ENCODE measurements at places on chromosomes 4 and X.

DNA sequence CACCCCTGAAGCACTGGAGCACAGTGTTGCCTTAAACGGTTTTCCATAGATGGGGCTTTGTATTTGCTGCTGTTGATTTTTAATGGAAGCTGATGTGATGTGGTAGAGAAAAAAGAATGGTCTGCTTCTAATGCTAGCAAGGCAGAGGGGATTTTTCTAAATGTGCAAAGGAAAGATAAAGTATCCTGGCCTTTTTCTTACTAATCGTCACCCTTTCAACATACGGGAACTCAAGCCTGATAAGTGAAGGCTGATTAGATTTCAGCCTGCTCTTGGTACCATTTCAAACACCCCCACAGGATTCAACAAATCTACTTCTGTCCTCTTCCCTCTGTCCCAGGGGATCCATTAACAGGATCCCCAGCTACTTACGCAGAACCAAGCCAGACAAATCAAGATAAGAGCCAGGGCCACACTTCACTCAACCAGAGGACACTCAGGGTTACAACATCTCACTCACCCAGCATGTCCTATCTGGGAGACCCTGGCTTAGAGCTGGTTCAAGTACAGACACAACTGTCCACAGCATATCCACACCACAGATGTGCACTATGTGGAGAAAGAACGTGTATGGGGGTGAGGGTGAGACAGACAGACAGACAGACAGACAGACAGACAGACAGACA, 180.0 kb downstream of the SH3KBP1 start:
- DNase-seq, result no peak

GRCh38 chrX:110310896-110311295, 7.0 kb downstream of the AMMECR1 start:
- peak; percentile 14 for DNase-seq

DNA sequence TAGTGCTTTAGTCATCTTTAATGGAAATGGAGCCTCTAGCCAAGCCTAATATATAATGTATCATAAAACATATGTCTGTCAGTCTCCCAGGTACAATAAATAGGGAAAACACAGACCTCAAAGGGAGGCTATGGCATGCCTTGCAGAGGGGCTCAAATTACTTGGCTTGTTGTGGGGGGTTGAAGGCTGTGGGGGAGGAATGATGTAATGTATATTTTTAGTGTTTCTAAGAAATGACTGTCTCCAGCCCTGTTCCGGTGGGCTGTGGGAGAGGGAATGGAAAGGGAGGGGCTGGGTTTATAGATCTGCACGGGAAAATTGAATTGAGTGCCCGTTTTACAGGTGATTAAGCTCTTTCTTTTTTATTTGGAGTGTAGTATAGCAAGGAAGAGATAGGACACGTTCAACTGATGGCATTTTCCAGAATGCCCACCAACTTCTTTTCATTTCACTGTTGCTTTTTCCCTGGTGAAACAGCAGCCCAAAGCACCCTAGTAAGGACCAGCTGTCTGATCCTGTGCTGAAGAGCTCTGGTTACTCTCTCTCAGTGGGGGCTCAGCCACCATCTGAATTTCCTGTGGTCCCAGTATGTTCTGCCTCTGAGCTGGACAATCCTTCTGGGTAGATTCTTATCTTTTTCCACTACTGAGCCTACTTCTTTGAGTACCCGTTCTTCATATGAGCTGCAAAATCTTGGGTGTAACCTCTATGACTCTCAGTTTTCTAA, 220.7 kb upstream of the CASK start:
- no peak for DNase-seq

- peak; percentile 41 for DNase-seq
Measured at GRCh38 chrX:66016905-66017658, 22.8 kb downstream of the VSIG4 start.

DNA sequence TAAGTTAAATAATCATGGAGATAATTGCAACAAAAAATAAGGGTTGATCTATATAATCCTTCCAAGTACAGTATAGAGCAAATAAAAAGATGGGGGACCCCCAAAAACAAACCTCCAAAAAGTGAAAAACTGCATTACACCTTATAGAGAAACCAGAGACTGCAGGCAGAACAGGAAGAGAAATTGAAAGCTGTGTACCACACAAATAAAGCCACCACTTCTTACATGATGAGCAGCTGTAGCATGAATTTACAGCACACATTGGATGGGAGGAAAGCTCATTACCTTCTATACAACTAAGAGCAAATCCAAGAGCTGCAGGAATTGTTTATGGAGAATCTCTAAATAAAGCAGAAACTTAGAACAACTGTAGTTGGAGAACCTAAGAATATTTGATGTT, 152.4 kb upstream of the PDE5A start:
- DNase-seq, result no peak

DNA sequence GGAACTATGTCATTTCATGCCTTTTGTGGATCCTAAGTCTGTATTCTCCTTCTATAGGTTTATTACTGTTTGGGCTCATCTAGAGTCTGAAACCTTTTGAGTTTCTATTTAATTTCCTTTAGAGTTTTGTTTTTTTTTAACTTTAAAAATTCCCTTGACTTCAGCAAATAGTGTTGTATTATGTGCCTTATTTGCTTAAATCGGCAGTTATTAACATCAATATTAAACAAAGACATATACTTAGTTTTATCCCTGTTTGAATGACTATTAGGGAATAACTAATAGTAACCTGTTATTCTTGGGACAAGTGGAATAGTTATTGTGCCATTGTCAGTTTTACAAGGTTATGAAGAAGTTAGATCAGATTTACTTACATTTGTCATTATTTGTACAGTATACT, 112.8 kb upstream of the NUDT6 start:
- DNase-seq, result no peak

DNA sequence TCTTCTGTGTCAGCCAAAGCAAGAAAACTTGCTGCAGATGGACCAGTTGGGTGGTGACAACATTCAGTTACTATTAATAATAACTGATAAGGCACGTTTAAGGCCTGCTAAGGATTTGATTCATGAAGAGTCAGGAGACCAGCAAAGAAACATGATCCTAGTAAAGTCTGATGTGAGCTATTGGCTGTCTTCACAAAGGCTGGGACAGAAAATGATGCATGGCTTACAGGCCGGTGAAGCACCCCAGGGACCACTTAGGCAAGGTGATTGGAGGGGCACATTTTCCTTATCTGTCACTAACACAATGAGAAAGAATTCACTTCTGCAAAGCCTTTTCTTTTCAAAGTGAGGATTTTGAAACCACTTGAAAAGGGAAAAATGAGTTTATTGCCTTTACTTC, 65.4 kb upstream of the TRPC3 start:
- DNase-seq, result no peak

- no peak for DNase-seq
Measured at GRCh38 chr4:52848254-52848653, 13.9 kb upstream of the RASL11B start.

- no peak for DNase-seq
Measured at GRCh38 chr4:176902710-176903323, 110.1 kb upstream of the VEGFC start.

DNA sequence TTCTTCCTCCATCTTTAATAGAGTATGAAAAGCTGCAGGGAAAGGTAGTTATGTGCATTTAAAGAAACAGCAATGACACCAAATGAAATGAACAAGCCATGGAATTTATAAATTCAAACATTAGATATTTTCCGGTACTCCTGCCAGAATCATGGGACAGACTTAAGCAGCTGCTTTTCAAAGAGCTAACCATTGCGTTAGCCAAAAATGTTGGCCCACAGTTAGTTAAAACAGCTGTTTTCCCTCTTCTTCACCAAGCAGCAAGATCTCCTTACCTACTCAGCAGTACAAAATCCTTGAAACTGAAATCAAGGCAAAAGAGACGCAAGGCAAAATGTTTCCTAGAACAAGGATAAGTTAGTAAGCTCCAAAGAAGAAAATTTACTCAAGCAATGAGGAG, 64.0 kb downstream of the MANBA start:
- DNase-seq, result no peak

GRCh38 chrX:83508526-83509253, 600 bp downstream of the POU3F4 start:
- no peak for DNase-seq

GRCh38 chrX:127571834-127572233, 480.4 kb downstream of the ACTRT1 start:
- no peak for DNase-seq

GRCh38 chr4:68797618-68798017, 18.2 kb upstream of the UGT2B10 start:
- no peak for DNase-seq

DNA sequence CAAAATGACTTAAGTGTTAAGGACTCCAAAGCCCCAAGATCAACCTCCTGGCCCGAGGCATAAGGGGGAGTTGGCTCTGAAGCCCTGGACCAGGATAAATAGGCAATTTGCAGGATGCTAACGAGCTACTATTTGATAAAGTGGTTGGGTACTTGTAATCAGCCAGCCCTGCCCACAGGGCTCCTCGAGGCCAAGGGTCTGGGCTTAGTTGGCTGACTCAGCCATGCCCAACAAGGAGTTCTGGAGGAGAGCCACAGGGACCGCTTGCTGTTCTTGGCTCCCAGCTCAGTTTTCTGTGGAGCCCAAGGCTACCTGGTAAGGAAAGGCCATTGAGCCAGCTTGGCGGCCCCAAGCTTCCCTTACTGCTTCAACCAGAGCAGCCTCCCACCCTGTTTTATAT, 7.8 kb downstream of the HMGB3 start:
- DNase-seq, result no peak

DNA sequence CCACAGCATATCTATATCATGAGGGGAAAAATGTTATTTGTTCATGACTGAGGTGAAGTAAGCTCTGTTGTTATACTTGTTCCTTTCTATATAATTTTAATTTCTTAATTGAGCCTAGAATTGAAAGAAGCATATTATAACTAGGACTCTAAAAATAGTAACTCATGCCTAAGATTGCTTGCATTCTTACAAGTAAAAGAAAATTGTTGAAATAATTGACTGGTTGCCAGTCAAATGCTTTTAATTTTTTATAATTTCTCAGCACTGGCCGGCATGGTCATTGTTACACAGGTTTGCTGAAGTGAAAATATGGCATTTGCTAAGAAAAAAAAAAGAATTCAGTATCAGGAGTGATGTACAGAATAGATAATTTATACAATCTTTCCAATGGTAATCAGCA, 104.8 kb downstream of the GASK1B start:
- no peak for DNase-seq

DNA sequence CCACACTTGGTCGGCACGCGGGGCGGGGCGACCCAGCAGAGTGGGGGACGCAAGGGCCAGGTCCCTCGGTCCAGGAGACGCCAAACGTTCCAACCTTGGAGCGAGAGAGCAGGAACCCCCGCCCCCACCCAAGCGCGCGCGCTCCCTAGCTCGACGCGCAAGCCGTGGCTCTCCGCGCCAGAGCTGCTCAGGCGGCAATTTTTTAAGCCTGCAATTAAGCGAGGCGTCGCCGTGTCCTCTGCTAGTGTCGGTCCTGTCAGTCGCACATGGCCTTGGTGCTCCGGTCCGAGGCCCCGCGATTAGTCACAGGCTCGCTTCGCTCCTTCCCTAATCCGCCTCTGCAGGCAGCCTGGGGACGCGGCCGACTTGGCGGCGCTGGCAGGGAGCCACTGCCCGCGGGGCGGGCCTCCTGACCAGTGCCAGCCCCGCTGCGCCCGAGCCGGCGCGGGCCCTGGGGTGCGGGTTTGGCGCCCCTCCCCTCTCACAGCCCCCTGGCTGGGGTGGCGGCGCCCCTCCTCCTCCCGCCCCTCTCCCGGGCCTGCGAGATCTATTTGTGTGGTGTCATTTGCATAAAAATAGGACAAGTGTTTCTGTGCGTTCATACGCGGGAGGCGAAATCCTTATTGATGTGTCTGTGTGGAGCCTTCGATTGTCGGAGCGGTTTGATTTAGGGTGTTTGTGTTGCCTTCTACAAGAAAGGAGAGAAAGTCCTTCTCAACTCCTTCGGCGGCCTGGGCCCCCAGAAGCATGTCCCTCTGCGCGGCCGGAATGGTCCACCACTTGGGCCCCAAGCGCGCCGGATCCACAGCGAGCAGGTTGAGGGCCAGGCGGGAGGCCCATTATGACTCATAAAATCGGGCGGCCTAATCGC, 9.8 kb upstream of the BCOR start:
- DNase-seq, result no peak

All from CD4-positive, CD25-positive, alpha-beta regulatory T cell (primary cell).